GM23338 (cell line): ENCODE measurements at places on chromosomes 4 and X. TPM values are rescaled to one million over a fixed set of nuclear protein-coding genes. Genes with fewer than 3 reads are reported as not detected.

DNA sequence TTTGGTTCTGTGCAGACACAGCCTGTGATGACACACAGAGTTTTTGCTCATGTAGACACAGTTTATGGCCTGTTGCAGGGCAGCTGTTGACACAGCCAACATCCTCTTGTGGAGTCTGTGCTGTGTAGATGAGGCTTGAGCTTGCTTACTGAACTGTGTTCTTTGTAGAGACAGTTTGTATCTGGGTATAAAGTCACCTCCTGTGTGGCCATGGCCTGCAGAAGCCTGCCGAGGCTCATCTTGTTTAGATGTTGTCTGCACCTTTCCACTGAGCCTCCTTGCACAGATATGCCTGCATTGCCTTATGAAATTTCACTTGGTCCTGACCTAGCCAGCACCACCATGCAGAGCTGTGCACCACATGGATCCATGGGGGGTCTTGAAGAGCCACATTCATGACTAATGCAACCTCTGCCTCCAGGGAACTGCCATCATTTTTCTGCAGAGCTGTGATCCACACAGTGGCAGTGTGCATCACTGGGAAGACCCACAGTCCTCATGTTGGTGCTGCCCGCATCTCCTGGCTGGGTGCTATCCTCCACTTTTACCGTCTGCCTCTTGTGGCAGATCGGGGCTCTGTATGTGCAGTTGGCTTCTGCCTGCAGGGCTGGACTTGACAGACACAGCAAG, 198.0 kb upstream of the MAMLD1 start:
- no peak for DNase-seq

GRCh38 chrX:130086447-130087206, 23.7 kb downstream of the ELF4 start:
- DNase-seq = no peak

DNA sequence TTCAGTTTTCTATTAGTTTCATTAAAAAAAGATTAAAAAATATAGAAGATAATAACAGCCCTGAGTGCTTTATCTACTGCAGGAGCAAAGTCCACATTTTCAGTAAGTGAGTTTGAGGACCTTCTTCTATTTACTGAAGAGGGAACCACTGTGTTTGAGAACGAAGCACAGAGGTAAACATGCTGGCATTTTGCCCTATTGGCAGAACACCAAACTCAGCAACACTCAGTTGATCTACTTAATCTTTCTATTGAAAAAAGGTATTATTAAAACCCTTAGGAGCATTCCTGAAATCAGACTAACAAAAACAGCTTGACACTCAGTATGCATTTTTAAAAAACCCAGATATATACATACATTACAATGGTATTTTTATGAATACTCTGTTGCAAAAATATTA, 1496.7 kb downstream of the TECRL start:
- no peak for DNase-seq

- DNase-seq = no peak
Observed at GRCh38 chr4:26936284-26937065, 75.8 kb downstream of the STIM2 start.

CTAG1B gene
- not detected in 2 replicates for total RNA-seq
